M059J (cell line): ENCODE measurements at places on chromosomes 3 and 15. TPM values are rescaled to one million over a fixed set of nuclear protein-coding genes. Genes with fewer than 3 reads are reported as not detected.

GRCh38 chr3:178808748-178809147, 262.9 kb downstream of the ZMAT3 start:
- no peak for DNase-seq

DNA sequence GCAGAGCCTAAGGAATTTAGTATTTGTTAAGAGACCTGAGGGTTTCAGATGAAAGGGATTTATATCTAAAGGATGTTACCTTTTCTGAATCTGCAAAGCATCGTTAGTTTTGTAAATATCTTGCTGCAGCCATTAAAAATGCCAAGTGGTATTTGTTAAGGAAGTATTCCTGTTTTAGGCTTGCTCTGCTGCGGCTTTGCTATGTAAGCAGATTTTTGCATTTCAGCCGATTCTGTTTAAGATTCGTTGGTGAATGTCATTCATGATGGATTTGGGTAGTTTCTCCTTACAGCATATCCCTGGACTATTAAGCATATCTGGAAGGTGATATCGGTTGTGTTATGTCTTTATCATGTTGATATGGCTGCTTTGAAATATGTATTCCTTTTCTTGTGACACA, 1.0 kb downstream of the USP8 start:
- DNase-seq: no peak

DNA sequence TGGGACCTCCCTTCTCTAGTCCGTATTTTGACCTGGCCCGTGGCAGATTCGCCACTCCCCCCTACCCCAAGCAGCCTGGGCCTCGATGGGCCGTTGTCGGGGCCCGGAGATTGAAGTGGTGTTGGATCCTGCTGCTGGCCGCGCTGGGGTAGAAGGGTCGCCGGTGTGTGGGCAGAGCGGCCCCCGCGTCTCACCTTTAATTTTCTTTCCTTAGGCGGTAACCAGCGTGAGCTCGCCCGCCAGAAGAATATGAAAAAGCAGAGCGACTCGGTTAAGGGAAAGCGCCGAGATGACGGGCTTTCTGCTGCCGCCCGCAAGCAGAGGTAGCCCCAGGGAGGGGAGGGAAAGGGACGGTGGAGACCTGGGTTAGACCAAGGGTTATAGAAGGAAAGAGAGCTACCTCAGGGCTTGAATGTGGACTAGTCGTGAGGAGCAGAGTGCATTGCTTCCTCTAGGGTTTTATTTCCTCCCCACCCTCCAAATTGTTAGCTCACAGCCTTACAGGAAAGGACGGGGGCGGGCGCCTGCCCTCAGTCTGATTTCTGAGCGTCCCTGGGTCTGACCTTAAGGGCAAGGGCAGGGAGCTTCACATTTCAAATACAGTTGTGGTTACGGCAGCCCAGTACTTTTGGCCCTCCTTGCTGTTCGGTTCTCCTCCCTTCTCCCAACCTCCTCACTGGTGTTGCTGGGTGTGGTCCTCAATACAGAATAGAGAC, 799 bp downstream of the SERF2 start:
- no peak for DNase-seq

DNA sequence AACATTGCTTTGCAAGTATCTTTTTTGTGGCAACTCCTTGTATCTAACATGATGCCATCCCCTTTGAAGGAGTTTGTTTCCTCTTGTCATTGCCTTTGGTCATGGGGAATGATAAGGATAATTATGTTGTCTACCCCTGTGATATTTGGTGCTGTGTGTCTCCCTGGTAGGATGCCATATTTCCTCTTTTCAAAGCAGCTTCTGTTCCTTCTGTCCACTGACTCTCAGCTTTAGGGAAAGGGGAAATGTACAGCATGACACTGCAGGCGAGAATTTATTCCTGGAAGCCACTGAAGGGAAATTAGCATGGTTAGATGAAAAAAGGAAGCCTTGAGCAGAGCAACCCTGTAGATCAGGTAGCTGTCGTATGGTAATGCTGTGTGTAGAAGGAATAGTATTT, 576.7 kb downstream of the CADM2 start:
- no peak for DNase-seq

GRCh38 chr3:30633718-30634117, 27.3 kb downstream of the TGFBR2 start:
- DNase-seq: no peak

SOX14 gene
- not detected in 2 replicates for total RNA-seq
